NT2/D1 (cell line): ENCODE measurements at places on chromosomes 4 and X.

- no peak for DNase-seq
These were observed 127.2 kb downstream of the ARHGEF9 start for GRCh38 chrX:63657821-63658220.

DNA sequence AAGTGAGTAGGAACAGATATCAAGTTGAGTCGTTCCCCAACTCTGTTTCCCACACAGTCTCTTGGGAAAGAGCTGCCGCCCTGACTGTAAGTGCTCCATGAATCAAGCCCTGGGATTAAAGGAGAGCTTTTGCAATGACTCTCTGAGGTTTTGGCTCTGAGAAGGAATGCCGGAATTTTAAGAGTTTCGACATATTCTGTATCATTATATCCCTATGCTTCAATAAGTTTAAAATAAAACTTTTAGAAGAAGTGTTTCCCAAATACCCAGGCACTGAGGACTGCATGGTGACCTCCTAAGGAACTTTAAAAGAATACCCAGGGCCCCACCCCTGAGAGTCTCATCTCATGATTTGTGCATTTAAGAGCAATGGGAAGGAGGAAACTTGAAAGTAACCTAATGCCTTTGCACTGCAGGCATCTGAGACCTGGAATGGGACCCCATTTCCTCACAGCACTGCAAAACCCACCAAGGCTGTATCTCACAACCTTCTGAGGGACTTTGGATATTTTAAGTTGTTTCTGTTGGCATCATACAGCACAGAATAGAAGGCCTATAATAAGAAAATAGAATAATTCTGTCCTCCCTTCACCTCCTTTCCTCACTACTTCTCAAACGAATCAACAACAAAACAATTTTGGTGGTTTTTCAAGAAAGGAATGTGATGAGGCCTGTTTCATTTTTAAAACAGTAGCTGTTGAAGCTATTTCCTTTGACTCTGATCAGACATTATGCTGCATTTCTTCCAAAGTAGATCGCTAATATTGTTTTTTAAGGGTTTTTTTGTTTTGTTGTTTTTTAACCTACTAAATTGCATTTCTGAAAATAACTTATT is 121.2 kb downstream of the GASK1B start:
- no peak for DNase-seq

DNA sequence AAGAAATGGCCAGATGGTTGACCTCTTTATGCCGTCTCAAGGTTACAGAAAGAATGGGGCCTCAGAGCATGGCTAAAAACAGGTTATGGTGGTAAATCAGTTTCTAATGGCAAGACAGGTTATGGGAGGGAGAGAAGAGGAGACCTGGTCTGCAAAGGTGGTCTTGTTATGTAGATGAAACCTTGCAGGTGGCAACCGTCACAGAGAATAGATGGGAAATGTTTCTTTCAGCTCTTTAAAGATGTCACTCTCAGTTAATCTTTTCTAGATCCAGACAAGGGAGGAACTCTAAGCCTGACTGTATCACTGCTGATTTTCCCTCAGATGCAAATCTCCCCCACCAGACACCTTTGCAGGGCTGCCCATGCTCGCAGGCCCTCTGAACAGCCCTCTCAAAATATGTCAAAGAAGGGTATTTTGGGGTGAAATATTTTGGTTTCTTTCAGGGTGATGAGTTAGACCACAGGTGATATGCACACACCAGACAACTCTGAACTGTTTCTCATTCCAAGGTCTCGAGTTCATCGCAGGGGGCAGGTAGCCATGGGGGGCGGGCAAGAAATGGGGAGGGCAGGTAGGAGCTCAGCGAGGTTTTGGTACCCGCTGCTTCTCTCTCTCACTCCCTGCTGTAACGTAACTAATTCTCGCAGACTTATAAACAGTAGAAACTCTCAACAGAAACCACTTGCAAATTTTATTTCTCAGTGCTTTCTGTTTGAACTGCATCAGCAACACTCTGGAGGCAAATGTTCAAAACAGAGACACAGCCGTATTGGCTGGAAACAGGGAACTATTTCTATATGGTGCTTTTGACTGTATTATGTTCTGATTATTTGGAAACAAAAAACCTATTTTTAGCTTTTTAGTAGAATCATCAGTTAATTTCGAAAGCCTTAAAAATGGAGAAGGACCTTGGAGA is 32.4 kb downstream of the CASP3 start:
- DNase-seq: peak; percentile 15

- DNase-seq: no peak
These were observed 78.7 kb downstream of the ARAP2 start for GRCh38 chr4:36165631-36166005.

- peak; percentile 20 for DNase-seq
These were observed 802.6 kb downstream of the PDHA2 start for GRCh38 chr4:96642490-96642889.

- DNase-seq: no peak
These were observed 80.9 kb downstream of the CLDN34 start for GRCh38 chrX:10048076-10048475.

DNA sequence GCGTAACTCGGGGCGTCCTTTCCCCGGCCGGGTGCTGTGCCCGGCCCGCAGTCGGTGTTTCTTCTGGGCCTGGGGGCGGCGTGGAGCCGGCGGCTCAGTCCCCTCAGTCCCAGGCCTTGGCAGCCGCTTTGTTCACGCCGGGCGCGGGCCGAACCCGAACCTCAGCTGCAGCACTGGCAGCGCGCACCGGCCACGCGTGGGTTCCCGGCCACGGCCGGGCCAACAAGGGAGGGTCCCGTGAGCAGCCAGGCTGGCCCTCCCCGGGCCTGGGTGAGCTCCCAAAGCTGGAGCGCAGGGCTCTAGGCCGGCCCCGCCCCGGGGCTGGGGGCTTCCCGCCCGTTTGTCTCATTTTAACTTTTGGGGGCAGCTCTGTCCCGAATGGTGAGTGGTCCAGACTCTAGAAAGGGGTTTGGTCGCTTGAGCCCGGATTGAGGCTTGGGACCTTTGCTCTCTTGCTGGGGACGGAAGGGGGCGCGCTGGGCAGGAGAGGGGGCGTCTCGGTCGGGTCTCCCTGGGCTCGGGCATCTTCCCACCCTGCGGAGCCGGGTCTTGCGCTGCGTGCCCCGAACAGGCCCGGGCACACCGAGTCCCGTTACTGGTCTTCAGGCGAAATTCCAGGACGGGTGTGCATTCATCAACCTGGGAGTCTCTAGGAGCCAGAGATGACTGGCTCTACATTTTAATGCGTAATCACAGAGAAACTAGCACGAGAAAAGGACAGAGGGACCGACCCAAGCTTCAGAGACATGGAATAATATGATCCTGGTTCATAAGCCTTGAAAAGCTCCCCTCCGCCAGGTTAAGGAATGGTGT is 177.1 kb downstream of the CBR4 start:
- peak; percentile 22 for DNase-seq

DNA sequence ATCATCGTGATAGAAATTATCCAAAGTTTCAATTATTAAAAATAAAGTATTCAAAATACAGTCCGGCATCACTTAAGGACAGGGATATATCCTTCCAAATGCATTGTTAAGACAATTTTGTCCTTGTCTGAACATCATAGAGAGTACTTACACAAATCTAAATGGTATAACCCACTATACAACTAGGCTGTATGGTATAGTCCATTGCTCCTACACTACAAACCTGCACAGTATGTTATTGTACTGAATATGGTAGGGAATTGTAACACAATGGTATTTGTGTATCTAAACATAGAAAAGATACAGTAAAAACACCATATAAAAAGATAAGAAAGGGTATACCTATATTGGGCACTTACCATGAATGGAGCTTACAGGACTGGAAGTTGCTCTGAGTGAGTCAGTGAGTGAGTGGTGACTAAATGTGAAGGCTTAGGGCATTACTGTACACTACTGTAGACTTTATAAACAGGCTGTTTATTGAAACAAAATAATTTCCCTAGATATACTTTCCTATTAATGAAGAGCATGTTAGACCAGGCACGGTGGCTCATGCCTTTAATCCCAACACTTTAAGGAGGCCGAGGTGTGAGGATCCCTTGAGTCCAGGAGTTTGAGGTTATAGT is 44.8 kb upstream of the PTPN13 start:
- DNase-seq: no peak

DNA sequence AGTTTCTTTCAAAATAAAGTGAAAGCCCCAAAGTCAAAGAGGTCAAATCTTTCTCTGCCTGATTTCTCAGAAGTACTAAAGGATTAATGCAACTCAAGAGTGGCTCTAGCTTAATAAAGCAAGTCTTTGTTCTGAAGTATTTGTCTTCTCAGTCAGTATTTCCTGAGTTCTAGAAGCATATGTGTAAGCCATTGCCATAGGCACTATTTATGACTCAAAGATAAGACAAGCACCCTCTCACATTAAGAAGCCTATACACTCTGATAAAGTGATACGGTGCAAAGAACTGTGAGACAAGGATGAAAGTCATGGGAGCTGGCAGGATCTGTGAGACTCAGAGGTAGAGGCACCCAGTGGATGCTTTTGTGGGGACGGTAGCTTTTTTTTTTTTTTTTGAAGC is 60.9 kb downstream of the AASDH start:
- no peak for DNase-seq

- DNase-seq: no peak
These were observed 184.3 kb upstream of the NUDT6 start for GRCh38 chr4:123106747-123107146.

DNA sequence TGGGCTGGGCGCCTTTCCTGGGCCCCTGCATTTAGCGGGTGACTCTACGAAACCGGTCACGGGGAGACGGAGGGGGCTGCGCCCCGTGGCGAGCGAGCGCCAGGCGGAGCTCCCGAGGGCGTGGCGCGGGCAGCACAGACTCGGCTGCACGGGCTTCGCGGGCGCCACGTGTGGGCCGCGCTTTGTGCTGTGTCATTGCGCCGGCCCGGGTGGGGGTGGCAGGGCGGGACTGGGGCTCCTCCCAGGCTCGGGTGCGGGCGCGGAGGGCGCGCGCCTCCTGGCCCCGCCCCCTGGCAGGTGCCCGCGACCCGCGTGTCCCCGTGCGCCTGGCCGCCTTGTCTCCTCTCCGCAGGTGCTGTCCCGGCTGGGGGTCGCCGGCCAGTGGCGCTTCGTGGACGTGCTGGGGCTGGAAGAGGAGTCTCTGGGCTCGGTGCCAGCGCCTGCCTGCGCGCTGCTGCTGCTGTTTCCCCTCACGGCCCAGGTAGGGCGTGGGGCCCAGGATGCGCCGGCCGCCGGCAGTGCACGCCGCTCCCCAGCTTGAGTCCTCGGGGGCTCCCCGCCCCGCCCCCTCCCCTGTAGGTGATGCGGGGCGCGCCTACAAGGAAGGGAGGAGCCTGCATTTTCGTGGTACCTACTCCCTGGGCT is 651 bp downstream of the UCHL1 start:
- DNase-seq: no peak

DNA sequence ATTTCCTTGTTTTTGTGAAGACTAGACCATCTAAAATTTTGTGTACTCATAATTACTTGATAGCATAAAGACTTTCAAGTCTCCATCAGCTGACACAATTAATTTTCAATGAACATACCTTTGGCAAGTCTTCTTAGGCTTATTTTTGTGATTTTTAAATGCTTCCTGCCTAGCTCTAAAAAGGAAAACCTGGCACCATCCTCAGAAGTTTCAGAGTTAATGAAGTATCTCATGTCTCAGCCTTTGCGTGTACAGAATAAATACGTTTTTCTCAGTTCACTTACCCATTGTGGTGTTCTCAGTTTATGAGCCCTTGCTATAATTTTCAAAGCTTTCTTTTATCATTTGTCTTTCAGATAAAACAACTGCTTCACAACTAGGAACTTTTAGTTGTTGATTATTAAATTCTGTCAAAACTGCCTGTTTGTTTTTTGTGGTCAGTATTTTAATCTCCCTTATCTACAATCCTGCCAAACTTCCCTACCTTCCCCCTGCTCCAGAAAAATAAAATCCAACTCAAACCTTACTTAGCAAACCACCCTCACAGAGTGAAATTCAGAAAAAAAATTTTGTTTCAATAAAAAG is 21.6 kb downstream of the ADD1 start:
- DNase-seq: no peak

- DNase-seq: no peak
These were observed 43.2 kb downstream of the PCDH7 start for GRCh38 chr4:30763321-30763727.

DNA sequence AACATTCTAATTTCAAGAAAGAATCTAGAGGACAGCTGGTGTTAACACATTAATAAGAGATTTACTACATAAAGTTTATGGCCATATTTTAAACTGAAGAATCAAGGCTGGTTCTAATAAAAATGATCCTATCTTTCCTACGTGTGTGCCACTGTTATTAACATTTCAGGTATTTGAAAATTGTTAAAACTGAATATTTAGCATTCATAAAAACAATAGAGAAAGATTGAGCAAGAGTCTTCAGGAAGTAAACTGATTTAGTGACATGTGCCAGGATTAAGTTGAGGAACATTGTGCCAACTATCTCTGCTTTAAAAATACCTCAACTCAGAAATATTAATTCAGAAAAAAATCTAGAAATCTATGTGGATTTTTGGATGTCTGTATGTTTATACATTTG is 810.1 kb downstream of the FAT4 start:
- DNase-seq: no peak
